ENCODE measurements at places on chromosomes 6 and 20.

- no peak for DNase-seq
Measured at GRCh38 chr6:166771701-166772100, 144.7 kb upstream of the RPS6KA2 start.

DNA sequence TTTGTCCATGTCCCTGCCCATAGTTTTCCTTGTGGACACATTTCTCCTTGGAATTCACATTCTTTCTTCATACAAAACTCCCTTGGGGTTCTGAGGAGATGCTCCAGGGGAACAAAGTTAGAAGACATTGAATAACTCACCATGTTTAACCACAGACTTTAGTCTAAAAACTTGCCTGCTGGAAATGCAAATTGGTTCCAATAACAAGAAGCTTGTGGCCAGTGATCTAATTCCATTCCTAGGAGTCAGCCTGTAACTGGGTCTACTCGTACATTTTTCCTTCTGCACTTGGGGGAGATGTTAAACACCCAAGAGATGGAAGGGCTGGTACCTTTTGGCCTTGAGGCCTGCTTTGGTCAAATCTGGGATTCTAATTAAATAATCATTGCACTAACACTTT is 60.2 kb downstream of the SCML4 start:
- DNase-seq = no peak

DNA sequence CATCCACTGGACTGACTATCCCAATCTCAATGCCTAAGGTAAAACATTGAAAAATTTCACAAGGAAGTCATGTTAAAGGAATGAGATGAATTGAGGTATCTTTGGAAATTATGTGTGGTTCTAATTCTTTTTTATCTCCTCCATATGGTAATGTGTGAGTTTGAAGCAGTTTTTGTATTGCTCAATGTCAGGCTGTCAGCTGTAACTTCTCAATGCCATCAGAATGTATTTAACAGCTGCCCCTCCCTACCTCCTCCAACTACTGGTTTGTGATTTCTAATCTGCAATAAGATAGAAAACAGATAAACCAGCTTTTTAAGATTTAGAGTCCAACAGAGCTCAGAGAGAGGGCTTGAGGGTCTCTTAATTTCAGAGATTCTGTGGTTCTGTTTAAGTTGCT is 1005.8 kb upstream of the ADGRB3 start:
- no peak for DNase-seq

DNA sequence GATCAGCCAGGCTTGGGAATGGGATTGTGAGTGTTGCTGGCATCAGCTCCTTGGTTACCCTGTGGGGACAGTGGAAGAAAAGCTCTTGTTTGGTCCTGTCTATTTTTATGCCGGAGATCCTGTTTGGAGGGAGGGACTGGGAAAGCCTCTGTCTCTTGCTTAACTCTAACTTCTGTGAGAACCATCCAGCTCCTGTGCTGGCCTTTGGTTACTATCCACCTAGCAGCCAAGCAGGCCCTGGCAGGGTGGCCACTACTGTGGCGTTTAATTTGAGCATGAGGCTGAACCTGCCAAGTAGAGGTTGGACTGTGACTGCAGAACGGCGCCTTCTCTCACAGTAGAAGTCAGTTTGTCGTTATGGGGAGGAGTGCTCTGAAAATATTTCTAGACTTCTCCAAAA is 193.3 kb downstream of the UTRN start:
- no peak for DNase-seq

DNA sequence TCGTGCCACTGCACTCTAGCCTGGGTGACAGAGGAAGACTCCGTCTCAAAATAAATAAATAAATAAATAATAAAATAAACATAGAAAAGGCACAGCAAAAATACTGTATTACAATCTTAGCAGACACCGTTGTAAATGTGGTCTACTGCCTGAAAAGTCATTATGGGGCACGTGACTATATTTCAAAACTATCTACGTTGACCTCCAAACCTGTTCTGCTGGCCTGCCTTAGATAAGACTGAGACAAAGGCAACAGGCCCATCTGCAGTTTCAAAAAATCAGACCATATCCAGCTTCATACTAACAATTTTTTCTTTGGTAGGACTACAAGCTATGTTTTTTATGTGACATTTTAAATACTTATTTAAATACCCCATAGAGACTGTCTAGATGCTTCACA is 59.1 kb downstream of the AGPAT4 start:
- no peak for DNase-seq

DNA sequence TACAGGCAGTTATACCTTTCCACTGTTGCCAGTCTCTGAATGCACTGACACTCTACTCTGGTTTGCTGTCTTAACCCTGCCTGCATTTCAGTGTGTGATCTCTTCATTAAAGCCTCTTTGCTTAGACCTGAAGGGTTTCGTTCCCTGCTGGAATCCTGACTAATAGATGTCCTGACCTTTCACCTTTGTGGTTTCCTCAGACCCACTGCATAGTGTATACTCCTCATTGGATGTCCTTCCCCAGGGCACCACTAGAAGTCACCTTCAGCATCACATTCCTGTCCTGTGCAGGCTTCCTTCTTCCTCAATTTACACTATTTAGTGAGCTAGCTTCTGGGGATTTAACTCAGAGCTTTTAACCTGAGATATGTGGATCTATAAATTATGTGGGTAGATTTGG is 120.6 kb downstream of the RCAN2 start:
- no peak for DNase-seq

- no peak for DNase-seq
Measured at GRCh38 chr6:50889935-50890334, 71.3 kb downstream of the TFAP2B start.

GRCh38 chr6:153947808-153948447 is 91.1 kb upstream of the OPRM1 start:
- DNase-seq = peak; percentile 8

GRCh38 chr6:31203345-31203979 is 33.0 kb upstream of the POU5F1 start:
- DNase-seq = peak; percentile 65

DNA sequence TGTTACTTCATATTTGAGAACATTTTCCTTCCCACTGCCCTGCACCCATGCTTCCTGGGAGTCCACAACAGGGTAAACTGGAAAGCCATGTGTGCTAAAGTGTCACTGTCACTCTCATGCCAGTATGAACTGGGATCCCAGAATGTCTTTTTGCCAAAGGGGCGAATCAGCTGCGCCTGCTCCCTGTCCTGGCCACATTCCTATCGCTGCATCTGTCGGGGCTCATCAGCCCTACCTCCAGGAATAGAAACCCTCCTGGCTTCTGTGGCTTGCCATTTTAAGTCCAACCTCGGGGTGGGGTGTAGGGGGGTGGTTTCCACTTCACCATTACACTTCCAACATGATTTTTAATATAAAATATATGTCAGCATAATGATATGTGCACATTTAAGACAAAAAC is 933 bp downstream of the KLHL31 start:
- DNase-seq = no peak

- no peak for DNase-seq
Measured at GRCh38 chr20:3483784-3484183, 13.0 kb downstream of the ATRN start.

GRCh38 chr6:122322824-122323223 is 76.6 kb upstream of the HSF2 start:
- DNase-seq = no peak

- DNase-seq = no peak
Measured at GRCh38 chr20:17787816-17788215, 88.0 kb downstream of the BANF2 start.

DNA sequence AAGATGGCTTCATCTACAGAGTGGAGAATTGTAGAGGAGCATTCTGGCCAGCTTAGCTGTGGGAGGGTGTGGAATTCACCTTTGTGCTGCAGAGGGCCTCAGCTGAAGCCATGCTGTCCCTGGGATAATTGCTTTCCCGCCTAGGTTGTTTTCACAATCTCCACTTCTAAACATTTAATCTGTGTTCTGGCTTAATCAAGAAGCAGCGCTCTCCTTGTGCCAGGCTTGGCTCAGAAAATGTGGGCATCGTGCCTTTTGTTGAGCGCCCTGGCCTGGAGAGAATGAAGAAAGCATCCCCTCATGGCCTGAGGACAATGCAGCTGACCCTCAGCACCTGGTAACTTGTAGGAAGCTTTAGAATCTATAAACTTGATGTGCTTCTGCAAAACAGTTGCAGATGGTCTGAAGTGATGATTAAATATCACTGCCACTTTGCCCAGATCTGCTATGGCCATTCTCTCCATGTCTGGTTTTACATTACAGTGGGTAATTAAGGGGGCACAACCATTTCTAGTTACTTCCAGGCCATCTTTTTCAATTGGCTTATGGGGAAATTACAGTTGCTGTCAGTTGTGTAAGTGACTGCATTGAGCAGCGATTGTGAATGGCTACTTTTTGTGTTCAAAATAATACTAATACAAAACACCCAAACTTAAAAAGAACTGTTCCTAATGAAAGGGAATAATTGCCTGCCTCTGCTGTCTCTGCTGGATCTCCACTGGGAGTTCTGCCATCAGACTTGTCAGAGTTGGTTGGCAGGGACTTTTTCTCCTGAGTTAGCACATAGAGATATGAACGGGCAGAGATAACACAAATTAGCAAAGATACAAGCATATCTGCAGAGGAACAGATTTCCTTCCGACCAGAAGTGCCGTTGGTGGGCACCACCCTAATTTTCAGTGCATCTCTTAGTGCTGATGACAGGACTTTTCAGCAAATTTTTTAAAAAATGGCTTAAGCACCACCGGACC is 18.4 kb downstream of the CTNNBL1 start:
- no peak for DNase-seq

- no peak for DNase-seq
Measured at GRCh38 chr6:16955899-16956298, 146.0 kb upstream of the STMND1 start.

DNA sequence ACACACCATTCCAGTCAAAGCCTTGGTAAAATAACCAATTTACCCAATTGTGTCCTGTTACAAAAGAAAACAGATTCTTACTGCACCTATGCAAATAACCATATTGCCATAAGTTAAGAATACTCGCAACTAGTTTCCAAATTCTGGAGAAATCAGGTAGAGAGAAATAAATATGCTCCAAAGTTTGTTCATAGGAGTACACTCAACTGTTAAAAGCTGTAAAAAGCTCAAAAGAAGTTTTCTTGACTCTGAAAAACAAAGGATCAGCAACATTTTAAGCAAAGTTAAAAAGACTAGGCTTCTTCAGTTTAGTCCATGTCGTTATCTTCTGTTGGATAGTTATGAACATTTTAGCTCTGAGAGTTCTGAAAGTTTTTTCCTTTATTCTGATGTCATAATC is 48.0 kb downstream of the CEP85L start:
- no peak for DNase-seq
